ENCODE measurements at places on chromosomes 3 and 15.

- DNase-seq = no peak
Observed at GRCh38 chr3:134352031-134352671, 22.1 kb downstream of the AMOTL2 start.

DNA sequence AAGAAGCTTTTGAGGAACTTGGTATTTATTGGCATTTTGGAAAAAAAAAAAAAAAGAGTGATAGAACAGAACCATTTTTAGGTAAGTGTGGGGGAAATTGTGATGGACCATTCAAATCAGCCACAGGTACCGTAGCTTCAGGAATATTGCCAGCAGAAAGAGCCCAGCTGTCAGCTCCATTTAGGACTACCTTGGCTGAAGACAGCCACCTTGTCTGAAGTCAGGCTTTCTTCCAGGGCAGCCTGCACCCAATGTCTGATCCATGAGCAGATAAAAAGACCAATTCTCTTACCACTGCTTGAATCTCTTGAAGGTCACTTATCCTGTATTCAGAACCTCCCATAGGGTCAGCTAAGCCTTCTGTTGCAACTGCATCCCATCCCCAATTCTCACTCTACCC is 37.6 kb downstream of the SLCO3A1 start:
- no peak for DNase-seq

- no peak for DNase-seq
Observed at GRCh38 chr3:12990781-12991480, 82.3 kb downstream of the IQSEC1 start.

DNA sequence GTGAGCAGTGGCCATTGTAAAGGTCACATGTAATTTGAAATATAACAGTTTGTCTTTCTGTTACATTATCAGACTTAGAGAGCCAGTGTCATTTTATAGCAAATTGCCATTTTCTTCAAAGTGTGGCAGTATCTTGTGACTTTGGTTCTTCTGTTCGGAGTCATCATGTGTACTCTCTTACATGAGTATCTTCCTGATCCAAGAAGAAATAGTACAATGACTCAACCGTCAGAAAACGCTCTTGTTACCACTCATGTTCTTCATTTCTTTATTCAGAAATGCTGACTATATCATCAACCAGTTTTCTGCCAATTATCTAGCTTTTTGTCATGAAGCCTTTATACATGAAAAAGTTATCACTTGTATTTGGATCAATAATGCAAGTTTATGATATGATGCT is 93.6 kb upstream of the CGNL1 start:
- DNase-seq = no peak

- DNase-seq = no peak
Observed at GRCh38 chr3:52327486-52328290, 11.6 kb downstream of the DNAH1 start.

- no peak for DNase-seq
Observed at GRCh38 chr3:29168081-29168480, 112.8 kb upstream of the RBMS3 start.

GRCh38 chr3:113805249-113805648 is 33.3 kb upstream of the GRAMD1C start:
- DNase-seq = no peak

DNA sequence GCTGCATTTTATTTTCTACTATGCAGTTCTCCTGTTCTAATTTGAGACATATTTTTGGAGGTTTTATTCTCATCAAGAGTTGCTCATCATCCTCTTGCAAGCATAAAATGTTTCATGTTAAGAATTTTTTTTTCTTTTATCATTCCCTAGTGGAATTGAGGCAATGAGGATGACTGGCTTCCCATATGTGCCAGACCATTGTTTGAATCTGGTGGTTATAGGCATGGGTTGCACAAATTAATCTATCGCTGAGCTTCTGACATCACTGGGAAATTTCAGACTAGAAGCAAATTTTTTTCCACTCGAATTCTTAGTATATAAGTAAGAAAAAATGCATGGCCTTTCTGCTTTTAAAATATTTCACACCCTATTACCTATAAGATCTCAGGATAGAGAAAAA is 279.1 kb upstream of the PLSCR5 start:
- no peak for DNase-seq

Data from HFF-Myc (cell line).